ENCODE measurements at places on chromosomes 13 and 19. TPM values are rescaled to one million over a fixed set of nuclear protein-coding genes. Genes with fewer than 3 reads are reported as not detected.

The IGSF23 gene
- total RNA-seq, result not detected

The ZNF835 gene
- total RNA-seq, result 0.17 TPM

The LAIR1 gene
- not detected for total RNA-seq

The RHPN2 gene
- 7.3 TPM for total RNA-seq

The ELSPBP1 gene
- not detected for total RNA-seq

The FCHO1 gene
- total RNA-seq, result 1.0 TPM

The OR7E24 gene
- total RNA-seq, result not detected

The LILRA1 gene
- not detected for total RNA-seq

The CRB3 gene
- 23.6 TPM for total RNA-seq

The LATS2 gene
- total RNA-seq, result 19.8 TPM

The CNMD gene
- total RNA-seq, result not detected

The CBLC gene
- 76.7 TPM for total RNA-seq
